ENCODE measurements at places on chromosomes 6 and 20.

DNA sequence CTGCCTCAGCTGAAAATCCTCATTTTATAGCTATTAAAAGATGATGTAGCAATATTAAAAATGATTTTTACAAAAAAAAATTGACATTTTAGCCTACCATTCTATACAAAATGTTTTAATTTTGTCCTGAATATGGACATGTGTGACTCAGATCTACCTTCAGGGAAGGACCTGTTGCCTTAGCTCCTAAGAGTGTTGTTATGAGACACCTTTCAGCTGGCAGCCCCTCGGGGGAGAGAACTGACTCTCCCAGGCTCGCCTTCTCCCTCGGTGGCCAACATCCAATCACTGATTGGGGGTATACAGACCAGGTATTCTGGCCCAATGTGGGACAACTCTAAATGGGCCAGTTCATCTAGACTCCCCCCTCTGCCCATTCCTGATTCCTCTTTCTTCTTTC is 32.5 kb upstream of the MRAP2 start:
- DNase-seq: no peak

GRCh38 chr20:62503401-62504178 is 27.8 kb upstream of the GATA5 start:
- no peak for DNase-seq

- peak; percentile 83 for DNase-seq
Measured at GRCh38 chr6:31680226-31681134, at the start of gene LY6G5C. LY6G5C (minus strand) TSS chr6:31681067; CDS start chr6:31680373, 694 bp downstream.

DNA sequence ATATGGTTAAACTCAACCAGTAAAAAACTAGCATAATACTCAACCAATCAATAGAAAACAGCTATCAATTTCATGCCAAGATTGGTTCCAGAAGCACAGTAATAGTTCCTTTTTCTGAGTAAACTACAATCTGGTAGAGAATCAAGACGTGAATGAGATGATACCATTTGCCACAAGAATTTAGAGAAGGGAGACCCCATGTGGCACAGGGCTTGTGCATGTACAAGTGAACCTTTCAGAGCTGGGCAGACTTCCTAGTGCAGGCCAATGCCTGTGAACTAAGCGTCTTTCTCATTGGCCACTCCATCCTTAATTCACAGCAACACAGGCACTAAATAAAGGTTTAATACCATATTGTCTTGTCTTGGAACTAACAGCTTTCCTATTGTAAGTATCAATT is 213.5 kb downstream of the RFPL4B start:
- DNase-seq: no peak

DNA sequence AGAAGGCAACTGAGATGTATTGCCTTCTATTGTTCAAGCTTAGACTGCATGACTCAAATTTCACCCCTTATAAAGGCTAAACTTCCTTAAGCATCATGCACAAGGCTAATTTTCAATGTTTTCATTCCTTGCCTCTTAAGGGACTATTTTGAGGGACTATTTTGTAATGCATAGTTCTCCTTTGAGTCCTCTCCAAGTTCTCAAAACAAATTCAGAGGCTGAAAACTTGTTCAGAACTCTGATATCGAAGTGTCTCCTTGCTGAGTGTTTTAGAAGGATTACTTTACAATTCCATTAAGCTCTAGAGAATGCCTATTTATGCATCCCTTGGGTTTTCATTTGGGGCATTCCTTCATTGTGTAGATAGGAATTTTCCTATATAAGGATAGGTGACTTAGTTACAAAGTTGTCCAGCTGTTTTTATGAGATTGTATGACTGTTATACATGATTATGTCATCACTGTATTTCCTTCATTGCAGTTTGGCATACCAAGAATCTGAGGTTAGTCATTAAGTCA is 41.7 kb downstream of the COL19A1 start:
- no peak for DNase-seq

DNA sequence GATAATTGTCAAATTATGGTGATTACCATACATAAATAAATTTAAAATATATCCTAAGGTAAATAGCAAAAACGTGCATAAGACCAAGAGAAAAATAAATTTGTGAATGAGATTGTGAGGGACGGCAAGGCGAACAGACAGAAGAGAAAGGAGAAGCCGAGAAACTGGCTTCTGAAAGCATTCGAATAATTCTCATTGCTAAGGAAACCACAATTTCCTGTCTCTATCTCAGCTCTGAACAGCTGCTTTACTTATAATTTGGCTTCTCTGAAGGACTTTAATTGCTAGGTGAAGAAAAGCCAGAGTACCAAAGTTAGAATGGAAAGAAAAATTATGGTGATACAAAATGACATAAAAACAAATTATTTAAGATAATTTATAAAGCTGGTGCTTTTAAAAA is 79.0 kb upstream of the RGS17 start:
- DNase-seq: peak; percentile 16

- DNase-seq: peak; percentile 30
Measured at GRCh38 chr6:117906507-117906957, 532 bp upstream of the SLC35F1 start.

- DNase-seq: no peak
Measured at GRCh38 chr6:162343198-162343935, 384.2 kb downstream of the PRKN start.

DNA sequence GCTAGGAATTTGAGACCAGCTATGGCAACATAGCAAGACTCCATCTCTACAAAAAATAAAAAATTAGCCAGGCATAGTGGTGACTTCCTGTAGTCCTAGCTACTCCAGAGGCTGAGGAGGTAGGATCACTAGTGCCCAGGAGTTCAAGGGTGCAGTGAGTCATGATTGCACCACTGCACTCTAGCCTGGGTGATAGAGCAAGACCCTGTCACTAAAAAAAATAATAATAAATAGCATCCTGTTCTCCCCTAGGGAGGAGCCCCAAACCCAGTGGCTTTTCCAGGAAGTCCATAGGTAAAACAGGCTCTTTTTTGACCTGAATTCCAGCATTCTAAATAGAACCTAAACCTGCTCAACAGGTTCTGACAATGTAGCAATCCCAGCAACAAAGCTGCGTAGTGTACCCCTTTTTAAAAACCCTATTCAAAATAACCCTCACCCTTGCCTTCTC is 192.0 kb downstream of the ALDH8A1 start:
- no peak for DNase-seq

DNA sequence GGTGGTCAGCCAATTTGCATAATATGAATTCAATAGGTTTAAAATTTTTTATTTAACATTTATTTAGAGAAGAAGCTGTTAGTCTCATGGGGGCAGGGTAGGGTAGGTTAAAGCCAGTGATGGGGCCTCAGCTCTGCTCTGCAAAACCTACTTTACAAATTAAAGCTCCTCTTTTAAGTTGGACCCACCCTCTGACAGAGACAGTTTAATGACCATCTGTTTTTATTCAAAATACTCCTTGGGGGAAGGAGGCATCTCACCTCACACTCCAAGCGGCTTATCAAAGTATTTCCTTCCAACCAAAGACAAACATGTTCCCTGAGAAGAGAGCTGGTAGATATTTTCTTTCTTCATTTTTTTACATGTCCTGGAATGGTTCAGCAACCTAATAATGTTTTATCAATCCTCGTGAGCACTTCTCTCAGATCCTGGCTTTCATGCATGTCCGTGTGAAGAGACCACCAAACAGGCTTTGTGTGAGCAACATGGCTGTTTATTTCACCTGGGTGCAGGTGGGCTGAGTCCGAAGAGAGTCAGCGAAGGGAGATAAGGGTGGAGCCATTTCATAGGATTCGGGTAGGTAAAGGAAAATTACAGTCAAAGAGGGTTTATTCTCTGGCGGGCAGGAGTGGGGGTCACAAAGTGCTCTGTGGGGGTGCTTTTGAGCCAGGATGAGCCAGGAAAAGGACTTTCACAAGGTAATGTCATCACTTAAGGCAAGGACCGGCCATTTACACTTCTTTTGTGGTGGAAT is 184.7 kb downstream of the GJA1 start:
- DNase-seq: no peak

DNA sequence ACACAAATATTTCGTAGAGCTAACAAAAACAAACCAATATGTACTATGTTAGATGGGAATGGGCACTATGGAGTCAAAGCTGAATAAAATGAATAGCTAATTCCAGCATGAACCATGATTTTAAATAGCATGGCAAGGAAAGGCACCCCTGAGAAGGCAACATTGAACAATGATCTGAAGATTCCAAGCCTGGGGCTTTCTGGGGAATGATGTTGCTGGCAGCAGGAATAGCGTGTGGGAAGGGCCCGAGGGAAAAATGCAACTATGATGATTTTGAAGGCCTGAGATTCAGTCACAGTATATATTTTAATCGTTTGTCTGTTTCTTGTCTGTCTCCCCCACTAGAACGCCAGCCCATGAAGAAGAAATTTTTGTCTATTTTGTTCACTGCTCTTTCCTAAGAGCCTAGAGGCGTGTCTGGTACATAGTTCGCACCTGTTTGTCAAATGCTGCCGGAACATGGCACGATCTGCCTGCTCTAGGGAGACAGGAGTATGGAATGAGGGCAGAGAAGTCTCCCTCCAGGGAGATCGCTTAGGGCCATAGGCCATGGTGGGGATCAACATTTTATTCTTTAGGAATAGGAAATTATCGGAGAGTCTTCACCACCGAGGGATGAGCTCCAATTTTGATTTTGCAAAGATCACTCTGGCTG is 84.8 kb upstream of the EYA2 start:
- no peak for DNase-seq

DNA sequence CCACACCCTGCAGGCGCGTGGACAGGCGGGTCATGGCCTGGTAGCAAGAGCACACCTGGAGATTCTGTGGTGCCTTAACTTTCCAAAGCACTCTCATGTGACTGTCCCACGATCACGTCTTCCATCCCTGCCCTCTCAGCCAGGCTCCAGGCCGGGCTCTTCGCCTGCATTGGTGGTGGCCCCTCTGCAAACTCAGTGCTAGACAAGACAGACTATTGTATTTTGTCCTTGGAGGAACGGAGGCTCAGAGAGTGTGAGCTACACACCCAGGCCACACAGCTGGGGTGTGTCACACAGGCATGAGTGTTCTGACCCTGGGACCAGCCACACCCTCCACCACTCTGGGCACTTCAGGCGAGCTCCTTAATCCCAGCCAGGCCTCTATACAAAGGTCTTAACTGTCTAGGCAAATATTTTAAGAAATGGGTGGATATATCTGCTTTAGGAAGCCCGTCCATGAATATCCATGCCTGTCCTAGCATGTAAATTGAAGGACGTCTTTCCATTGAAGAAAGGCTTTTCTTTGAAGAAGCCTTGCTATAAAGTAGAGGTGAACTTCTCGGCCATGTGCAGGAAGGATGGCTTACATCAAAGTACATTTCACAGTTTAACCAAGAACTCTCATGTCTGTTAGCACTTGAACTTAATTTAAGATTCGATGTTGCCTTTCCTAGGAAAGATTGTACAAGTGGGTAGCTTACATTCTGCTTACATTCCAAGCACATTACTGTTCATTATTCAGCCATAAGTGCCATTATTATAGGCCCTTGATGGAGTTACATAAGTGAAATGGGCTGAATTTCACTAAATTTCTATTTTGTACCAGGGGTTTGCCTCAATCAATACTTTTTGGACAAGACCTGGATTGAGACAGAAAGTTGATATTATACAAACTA is 263.9 kb downstream of the DLL1 start:
- DNase-seq: no peak

GRCh38 chr6:158793432-158793831 is 25.7 kb downstream of the EZR start:
- peak; percentile 55 for DNase-seq

DNA sequence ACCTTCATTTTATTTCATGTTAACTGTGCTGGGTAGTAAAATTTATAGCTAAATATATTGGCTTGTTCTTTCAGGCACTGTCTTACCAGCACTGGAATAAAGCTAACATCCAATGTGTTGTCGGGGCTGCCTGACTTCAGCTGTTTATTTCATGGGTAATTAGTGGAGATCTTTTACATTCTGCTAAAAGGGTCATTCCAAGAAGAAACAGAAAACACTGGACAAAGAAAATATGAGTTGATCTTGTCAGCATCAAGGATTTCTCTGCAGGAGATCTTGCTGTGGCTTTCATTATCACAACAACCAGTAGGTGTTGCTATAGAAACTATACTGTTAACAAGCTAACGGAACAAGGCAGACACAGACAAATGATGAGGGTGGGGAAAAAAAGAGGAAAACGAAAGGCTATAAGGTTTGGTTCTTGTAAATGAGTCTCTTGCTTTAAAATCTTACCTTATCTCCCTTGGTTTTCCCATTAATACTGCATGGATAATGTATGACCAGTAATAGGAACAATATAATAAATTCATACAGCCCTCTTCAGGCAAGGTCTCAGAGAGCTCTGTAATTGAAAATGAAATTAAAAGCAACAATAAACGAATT is 206.8 kb downstream of the SIM1 start:
- DNase-seq: peak; percentile 10

GRCh38 chr6:298233-299103 is 6.2 kb downstream of the DUSP22 start:
- DNase-seq: no peak

- no peak for DNase-seq
Measured at GRCh38 chr20:13305284-13305683, 84.2 kb downstream of the ISM1 start.

DNA sequence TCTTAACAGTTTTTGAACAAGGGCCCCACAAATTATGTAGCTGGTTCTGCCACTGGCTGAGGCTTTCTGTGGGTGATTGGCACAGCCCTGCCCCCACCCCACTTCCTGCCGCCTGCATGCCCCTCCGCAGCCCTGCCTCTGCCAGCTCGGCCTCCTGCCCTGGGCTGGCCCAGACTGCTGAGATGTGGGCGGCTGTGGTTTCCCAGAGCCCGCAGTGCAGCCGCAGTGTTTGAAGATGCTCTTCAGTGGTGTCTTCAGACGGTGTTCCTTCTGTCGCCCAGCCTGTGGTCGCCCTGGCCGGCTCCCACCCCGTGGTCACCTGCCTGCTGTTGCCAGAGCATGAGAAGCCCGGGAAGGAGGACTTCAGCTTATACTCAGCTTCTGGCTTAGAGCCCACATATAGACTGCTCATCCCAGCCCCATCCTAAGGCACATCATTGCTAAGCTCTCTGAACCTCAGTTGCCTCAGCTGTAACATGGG is 154.3 kb downstream of the VEGFA start:
- DNase-seq: no peak

DNA sequence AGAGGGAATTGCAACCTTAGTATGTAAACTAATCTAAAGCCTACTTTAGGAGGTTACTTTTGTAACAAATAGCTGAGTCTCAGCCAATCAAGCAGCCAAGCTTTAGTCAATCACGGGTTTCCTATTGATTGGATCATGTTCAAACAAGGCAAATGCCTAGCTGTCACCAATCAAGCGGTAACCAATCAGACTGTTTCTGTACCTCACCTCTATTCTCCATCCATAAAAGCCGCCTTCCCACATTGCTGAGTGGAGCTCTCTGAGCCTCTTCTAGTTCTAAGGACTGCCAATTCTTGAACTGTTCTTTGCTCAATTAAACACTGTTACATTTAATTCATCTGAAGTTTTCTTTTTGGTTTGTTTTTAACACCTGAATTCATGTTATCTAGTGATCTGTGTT is 148.4 kb upstream of the BMP5 start:
- no peak for DNase-seq

DNA sequence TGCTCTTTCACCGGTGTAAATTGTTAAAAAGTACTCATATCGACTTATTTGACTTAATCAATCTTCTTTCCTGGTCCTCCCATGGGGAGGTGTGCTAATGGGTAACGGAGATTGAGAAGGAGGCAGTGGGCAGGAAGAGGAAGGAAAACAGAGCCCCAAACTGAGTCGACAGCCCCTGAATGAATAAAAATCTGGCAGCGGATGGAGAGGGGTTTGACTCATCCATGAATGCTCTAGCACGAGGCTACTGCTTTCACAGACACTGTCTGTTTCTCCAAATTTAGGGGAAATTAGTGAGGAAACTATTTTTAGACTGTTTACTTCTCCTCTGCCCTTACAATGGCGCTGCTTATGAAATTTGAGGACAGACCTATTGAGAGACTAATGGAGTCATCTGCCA is 142.2 kb upstream of the ATXN1 start:
- no peak for DNase-seq

- DNase-seq: peak; percentile 77
Measured at GRCh38 chr20:31717478-31718201, 5.0 kb downstream of the BCL2L1 start.
